ENCODE measurements at places on chromosomes 7 and 10.

DNA sequence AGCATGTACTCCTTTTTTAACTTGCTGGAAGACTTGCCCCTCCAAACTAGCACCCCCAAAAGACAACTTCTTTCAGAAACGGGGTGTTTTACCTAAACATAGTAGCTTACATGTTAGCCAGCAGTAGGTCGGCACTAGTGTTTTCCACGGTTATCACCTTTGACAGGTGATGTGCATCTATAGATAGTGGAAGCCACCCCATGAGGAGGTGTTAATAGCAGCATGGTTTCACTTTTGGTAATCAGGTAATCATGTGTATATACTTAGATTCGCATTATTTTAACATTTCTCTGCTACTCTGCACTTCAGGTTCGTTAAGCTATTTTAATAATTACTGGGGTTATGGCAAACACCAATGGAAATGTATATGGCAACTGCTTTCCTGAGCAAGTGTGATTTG is 17.6 kb downstream of the SRI start:
- no peak for DNase-seq

GRCh38 chr7:151226560-151226874 is 488 bp downstream of the ABCF2 start:
- no peak for DNase-seq

DNA sequence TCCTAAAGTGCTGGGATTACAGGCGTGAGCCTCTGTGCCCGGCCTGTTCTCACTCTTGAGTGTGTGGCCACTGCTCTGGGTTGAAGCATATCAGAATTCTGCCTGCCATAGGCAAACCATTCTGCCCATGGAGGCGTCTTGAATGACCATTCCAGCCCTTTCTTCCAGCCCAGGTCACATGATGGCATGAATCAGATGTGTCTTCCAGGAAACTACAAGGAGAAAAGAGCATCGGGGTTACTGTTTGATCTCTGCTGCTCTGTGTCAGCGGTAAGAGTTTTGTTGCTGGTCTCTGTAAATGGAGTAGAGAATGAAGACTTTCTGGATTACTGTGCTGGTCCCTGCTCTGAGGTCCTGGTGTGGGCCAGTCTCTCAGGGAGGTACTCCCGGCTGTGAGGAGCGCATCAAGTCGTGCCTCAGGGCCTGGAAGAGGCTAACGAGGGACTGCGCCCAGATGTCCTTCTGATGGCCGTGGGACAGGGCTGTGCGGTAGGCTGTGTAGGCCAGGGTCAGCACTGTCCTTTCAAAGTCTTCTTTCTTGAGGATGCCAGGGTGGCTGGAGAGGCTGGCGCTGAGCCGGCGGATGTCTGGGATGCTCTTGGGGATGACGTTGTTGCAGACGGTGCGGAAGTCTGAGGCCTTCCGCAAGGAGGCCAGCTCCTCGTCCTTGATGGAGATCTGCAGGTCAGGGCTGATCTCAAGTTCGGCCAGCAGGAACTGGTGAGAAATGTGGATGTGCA is 5.8 kb upstream of the SLC13A4 start:
- DNase-seq = no peak

DNA sequence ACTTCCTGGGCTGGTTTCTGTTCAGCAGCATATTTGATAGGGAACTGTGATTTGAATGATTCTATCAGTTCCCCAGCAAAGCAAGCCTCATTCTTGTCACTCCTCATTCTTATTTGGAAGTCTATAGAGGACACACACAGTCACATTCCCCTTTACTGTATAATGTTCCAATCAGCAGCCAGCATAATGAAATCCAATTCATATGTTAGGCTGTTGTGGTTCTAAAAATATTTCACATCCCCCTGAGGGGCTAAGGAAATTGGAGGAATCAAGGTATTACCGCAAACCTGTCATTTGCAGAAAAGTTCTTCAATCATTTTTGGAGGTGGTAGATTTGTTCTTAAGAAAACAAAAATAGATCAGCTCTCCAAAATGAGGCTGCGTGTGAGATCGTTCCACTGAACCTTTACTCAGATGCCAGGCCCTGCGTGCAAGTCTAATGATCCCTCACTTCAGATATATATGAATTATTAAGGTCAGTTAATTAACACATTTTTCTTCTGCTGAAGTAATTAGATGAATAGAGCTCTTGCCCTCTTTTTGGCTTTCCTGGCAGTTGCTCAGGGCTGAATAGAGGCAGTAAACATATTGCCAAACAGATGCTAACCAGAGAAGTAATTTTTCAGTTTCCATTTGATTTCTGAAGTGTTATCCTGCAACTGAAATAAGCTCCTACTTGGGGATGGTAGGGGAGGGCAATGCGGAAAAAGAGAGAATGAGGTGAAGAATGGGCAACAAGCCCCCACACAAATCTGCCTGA is 31.8 kb downstream of the LSMEM1 start:
- no peak for DNase-seq

DNA sequence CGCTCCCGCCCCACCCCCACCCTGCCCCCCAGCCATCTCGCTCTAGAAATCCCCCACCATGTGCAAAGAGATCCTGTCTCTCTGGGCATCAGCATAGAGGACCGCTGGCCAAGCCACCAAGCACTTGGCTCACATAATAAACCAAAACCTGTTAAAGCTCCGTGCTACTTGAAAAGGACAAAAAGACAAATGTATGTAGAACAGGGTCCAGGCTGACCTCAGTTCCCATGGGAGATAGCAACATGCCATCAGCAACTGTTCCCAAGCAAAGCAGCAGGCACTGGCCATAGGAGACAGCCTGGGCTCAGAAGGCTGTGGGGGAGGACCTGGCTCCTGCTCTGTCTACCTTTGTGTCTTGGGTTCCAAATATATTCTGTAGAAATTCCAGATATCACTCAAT is 38.4 kb upstream of the GDF10 start:
- DNase-seq = no peak

- no peak for DNase-seq
Measured at GRCh38 chr10:98929709-98930108, 305.9 kb downstream of the HPSE2 start.

GRCh38 chr7:39186131-39186530 is 208.4 kb downstream of the POU6F2 start:
- DNase-seq = no peak

DNA sequence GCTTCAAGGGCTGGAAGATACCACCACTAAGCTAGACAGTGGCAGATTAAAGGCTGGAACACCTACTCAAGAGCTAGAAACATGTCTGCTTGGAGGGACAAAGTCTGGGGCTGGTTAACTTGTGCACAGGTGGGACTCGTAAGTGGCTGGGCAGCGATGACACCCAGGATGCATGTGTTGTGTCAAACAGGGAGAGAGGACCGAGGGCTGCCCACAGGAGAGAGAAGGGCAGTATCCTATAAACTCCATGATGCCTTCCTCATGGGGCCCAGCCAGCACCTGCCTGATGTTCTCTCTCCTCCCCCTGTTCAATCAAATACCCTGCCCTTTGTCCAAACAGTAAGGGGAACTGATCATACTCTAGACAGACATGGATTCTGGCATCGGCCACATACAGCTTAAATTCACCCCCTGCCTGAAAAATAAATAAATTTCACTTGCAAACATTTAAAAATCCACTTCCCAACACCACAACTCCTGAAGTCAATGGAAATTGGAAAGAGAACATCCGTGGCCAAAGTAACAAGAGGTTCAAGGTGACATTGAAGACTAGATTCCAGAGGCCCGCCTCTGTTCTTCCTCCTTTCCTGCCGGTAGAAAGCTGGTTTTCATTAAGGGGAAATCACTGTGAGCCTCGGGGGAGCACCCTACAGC is 50.6 kb downstream of the CHST15 start:
- no peak for DNase-seq

DNA sequence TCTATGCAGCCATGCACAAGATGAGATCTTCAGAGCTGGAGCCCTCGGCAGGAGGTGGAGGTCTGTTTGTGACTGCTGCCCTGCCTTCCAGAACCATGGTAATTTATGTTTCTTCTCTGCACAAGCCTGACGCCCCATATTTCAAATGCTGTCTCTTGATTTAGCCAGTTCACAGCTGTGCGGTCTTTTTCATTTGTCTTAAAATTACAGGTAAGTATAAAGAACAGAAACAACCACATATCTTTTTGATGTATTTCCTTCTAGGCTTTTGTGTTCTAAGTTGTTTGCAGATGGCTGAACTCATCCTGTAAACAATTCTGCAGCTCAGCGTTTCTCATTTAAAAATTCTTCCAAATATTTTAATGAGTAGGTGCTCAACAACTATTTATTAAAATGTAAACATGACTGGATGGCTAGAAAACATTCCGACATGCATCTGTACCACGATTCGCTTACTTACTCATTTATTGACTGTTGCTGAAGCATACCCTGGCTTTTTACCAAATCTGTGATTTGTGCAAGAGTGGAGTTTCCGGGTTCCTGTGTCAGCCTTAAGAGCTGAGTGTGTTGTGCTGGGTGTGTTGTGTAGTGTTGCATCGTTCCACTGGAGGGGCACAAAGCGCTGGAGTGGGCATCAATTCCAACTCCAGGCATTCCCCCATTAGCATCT is 58.9 kb downstream of the PIP4K2A start:
- DNase-seq = no peak

GRCh38 chr10:7572391-7572790 is 94.4 kb downstream of the ITIH5 start:
- no peak for DNase-seq

DNA sequence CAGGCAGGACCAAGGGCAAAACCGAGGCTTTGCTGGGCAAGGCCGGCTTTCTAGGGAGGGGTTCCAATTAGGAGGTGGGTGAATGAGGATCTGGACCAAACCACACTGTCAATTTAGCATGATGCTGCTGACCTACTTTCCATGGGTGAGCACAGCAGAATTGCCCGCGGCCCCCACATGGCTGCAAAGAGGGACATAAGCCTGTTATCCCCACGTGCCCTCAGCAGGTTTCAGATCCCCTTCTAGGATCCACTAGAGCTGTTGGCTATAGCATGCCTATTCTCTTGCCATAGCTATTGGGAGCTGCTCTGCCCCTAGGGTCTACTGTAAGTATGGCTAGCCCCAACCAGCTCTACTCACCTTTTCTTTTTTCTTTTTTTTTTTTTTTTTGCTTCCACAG is 102.8 kb downstream of the COL13A1 start:
- no peak for DNase-seq

GRCh38 chr7:26329520-26330255 is 38.0 kb downstream of the SNX10 start:
- no peak for DNase-seq

DNA sequence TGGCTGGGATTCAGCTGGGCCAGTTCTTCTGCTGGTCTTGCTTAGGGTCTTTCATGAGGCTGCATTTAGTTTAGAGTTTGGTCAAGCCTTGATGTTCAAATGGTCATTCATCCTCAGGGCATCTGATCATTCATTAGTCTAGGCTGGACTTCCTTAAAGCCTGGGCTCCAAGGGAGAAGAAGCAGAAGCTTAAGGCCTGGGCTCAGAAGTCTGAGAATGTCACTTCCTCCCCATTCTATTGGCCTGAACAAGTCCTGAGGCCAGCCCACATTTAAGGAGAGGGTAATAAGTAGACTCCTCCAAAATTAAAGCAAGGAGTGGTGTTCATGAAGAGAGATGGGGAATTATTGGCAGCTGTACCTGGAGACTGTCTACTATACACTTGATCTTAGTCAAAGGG is 193.2 kb upstream of the HABP2 start:
- DNase-seq = no peak

DNA sequence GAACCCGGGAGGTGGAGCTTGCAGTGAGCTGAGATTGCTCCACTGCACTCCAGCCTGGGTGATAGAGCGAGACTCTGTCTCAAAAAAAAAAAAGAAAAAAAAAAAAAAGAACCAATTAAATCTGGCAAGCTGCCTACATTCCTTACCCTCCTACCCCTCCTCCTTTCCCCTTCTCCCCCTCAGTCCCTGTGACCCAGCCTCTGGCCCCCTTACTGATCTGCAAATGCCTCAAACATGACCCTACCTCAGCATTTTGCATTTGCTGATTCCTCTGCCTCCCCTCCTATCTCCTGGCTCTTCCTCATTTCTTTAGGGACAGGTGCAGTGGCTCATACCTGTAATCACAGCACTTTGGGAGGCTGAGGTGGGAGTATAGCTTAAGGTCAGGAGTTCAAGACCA is 19.3 kb downstream of the CDHR3 start:
- no peak for DNase-seq

DNA sequence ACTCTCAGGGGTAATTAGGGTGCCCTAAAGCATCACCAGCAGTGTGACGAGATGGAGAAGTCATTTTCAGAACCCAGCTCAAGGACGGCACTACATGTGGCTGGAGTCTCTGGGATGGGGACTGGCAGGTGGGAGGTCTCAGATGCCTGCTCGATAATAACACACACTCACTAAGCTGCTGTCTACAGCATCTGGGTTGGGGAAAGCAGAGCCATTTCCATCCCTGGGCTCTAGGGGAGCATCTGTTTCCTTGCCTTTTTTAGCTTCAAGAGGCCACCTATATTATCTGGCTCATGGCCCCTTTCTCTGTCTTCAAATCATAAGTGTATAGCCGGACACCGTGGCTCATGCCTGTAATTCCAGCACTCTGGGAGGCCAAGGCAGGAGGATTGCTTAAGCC is 79.6 kb downstream of the SH3PXD2A start:
- no peak for DNase-seq

GRCh38 chr10:125081931-125082330 is 78.4 kb downstream of the CTBP2 start:
- no peak for DNase-seq

DNA sequence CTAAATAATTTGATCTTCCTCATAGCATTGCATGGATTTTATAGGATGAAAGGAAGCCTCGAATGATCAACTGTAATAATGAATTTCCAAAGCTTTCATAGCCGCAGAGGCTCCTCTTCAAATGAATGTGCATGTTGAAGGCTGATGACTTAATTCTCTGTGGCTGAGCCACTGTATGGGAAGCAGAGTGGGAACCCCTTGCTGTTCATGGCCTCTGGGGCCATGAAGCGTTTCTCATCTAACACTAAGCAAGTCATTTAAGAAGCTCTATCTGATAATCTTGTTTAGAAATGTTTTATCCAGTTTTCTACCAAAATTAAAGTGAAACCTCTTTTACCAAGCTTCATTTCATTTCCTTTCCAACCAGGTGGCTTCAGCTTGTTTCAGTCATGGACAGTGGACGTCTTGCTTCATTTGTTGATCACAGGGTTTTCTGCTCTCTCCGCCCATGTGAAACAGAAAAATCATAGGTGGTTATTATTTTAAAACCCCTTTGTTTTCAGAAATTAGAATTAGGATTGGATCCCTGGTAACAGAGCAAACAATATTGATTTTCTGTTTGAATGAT is 10.3 kb upstream of the ADARB2 start:
- DNase-seq = no peak

GRCh38 chr7:113840954-113841353 is 77.9 kb downstream of the PPP1R3A start:
- DNase-seq = no peak

- no peak for DNase-seq
Measured at GRCh38 chr10:110840225-110840922, 31.4 kb upstream of the PDCD4 start.

GRCh38 chr7:112481833-112482670 is 1.3 kb downstream of the LSMEM1 start:
- no peak for DNase-seq

DNA sequence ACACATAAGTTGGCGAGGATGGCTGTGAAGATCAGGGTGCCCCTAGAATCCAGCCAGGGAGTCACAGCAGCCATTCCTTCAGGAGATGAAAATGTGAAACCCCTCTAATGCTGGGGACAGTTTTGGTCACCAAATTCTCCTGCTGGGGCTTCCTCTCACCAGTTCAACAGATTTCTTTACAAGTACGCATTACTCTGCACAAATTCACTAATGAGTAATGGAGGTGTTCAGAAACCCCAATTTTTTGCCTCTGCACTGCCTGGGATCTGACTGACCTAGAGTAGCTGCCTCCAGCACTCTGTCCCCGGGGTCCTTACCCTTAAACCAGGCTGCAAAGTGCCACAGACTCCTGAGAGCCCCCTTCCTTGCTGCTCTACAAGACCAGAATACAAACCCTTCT is 16.1 kb downstream of the TRPV5 start:
- no peak for DNase-seq

GRCh38 chr7:137978464-137979237 is 23.2 kb downstream of the CREB3L2 start:
- no peak for DNase-seq

Data from NCI-H2081 treated with DMSO at 0.1 percent for 48 hours (cell line).